Osteocyte (in vitro differentiated cells): ENCODE measurements at places on chromosomes 3 and 15. TPM values are rescaled to one million over a fixed set of nuclear protein-coding genes. Genes with fewer than 3 reads are reported as not detected.

DNA sequence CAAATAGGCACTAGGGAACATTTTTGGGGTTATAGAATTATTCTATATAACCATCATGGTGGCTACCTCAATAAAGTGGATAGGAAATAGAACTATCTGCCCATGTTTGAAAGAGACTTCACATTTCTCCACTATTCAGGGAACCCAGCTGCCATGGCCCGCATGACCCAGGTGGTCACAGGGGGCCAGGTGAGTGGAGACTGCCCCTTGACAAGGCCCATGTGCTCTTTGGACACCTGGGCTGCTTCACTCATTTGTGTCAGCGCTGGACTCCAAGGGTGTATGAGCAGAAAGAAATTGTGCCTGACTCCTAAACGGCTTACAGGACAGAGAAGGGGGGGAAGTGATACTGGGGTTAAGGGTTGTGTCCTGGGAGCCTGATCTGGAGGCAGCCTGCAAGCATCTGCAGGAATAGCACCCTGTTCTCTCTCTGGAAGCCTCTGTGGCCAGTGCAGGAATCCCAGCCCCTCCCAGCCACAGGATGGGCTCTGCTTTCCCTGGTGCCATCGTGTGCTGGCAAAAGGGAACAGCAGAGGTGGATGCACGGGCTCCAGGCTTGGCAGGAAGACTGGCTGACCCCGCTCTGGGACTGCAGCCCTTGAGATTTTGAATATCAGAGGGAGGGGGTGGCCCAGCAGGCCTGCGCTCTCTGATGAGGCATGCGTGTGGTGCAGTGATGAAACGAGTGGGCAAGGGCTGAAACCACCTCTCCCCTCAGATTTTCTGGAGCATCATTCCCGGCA is 9.1 kb upstream of the C3orf22 start:
- no peak overlapping the region for H3K4me3 ChIP-seq
- H3K27ac ChIP-seq = no peak overlapping the region
- peaks cover 35% of the 10 kb centered on the region for H3K27me3 ChIP-seq
- DNase-seq = no peak
- H3K4me1 ChIP-seq = no peaks in the 10 kb centered on the region

- peaks cover 9% of the 10 kb centered on the region for H3K4me1 ChIP-seq
- no peaks in the 10 kb centered on the region for H3K36me3 ChIP-seq
- peaks cover 20% of the 10 kb centered on the region for H3K27me3 ChIP-seq
- no peak overlapping the region for H3K4me3 ChIP-seq
- no peak for DNase-seq
- no peak overlapping the region for H3K27ac ChIP-seq
These were observed 70.2 kb upstream of the BFSP2 start for GRCh38 chr3:133329626-133330025.

Gene ALS2CL
- total RNA-seq = 0.99 and 1.4 TPM in 2 replicates

DNA sequence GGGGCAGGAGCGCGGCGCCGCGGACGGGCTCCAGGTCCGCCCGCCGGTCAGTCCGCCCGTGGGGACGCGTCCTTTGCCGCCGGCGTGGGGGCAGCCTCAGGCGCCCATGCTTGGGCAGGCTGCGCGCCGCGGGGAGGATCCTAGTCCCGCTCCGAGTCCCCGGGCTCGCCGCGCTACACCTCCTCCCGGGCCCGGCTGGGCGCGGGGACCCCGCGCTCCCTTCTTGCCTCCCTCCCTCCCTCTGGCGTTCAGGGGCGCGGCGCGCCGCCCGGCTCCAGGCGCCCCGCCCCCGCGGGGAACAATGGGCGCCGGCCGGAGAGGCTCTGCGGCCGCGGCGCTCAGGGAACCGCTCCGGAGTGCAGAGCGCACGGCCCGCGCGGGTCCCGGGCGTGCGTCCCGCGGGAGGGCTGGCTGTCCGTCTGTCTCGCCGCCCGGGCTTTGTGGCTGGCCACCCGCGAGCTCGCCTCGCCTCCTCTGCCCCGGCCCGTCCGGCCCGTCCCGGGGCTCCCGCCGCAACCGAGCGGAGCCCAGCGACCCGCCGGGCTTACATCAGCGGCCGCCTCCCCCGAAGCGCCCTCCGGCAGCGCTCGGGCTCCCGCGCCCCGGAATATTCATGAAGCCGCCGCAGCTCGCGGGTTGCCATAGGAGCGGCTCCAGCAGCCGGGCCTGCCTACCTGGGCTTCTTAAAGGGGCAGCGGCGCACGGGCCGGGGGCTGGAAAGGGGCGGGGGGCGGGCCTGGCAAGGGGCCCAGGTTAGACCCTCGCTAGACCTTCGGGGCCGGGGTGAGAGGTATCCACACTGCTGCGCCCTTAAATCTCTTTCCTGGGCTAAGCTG is at the start of gene HCN4:
Gene HCN4, minus strand, starts transcription at position 658 of the 836 bp plus-strand sequence. CDS start 688 bp downstream, outside the sequence.
- H3K27me3 ChIP-seq = peaks cover 72% of the 10 kb centered on the region
- peaks cover 4% of the 10 kb centered on the region for H3K4me1 ChIP-seq
- no peak within 1 kb of the TSS for H3K27ac ChIP-seq
- DNase-seq = no peak

Gene NRG4
- total RNA-seq = not detected in 2 replicates

Gene RNU6-1
- not detected in 2 replicates for total RNA-seq

GRCh38 chr3:14258906-14259904 is 80.6 kb downstream of the LSM3 start:
- H3K27me3 ChIP-seq = no peaks in the 10 kb centered on the region
- no peaks in the 10 kb centered on the region for H3K36me3 ChIP-seq
- peaks cover 23% of the 10 kb centered on the region for H3K4me1 ChIP-seq

DNA sequence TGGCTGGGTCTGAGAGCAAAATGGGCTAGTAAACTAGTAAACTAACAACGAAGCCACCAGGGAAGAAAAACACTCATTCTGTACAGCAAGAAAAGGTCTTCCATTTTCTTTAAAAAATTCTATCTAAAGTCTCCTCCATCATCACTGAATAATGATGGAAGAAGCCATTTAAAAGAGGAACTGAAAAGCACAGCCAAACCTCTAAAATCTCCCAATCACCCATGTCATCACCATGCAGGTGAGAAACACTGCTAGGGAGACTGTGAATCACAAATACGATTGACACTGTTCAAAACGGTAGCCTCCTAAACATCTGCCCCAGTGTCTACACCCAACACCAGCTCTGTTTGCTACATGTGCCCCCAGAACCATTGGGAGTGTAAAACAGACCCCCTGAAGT is 140.4 kb downstream of the RORA start:
- no peak overlapping the region for H3K4me3 ChIP-seq
- no peak overlapping the region for H3K27ac ChIP-seq
- H3K4me1 ChIP-seq = peaks cover 15% of the 10 kb centered on the region
- H3K27me3 ChIP-seq = no peaks in the 10 kb centered on the region

Gene THAP10
- total RNA-seq = 1.5 and 1.7 TPM in 2 replicates

GRCh38 chr15:39244776-39245175 is 336.1 kb upstream of the THBS1 start:
- no peak overlapping the region for H3K4me3 ChIP-seq
- no peaks in the 10 kb centered on the region for H3K27me3 ChIP-seq
- H3K4me1 ChIP-seq = peaks cover 4% of the 10 kb centered on the region
- no peak for DNase-seq
- H3K27ac ChIP-seq = no peak overlapping the region

DNA sequence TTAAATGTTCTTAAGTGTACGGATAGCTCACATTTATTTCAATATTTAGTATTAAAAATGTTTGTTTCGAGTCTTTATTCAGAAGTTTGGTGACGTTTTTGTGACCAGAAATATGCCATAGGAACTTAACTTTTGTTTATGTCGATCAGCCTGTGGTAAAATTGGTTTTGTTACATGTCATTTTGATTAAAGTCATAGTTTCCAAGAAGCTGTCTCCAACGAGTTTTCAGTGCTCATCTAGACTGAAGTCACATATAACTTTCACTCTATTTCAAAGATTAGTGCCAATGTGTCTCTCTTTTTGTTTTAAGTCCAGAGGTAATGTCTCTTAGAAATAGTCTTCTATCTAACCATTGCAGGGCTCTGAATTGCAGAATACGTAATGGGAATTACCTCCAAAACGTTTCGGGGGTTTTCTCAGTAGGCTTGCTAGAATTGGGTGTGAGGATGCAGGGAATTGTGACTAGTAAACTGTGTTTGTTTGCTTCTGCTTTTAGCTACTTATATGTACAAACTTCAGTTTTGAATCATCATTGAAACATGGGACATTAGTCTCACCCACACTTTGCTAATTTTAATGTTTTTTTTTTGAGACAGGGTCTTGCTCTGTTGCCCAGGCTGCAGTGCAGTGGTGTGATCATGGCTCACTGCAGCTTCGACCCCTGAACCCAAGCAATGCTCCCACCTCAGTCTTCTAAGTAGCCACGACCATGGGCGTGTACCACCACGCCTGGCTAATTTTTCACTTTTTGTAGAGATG is 3.0 kb downstream of the BUB1B start:
- peaks cover 2% of the 10 kb centered on the region for H3K36me3 ChIP-seq
- H3K4me1 ChIP-seq = peaks cover 8% of the 10 kb centered on the region
- H3K27ac ChIP-seq = no peak overlapping the region

GRCh38 chr15:70559265-70560239 is 203.8 kb downstream of the UACA start:
- H3K4me1 ChIP-seq = no peaks in the 10 kb centered on the region
- DNase-seq = no peak
- peaks cover 31% of the 10 kb centered on the region for H3K27me3 ChIP-seq
- no peak overlapping the region for H3K27ac ChIP-seq

Gene SLC9C1
- total RNA-seq = not detected in 2 replicates

Gene ADAMTS9
- total RNA-seq = 0.94 and 1.5 TPM in 2 replicates

DNA sequence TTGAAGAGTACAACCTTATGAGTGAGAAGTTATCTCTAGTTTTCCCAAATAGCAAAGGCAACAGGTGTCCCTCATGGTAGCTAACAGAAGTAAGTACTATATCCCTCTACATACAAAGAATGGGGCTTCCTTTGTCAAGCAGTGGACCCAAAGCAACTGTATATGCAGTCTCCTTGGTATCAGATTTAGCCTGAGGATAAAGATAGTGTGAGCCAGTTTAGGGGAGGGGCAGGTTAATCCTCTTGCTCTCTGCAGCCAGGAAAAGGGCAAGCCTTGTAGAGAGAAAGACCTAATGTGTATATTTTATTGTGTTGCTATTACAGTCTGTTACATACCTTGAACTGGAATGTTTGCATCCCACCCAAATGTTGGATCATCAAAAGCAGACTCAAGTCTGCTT is 117.9 kb upstream of the COL8A1 start:
- peaks cover 23% of the 10 kb centered on the region for H3K36me3 ChIP-seq
- H3K27me3 ChIP-seq = no peaks in the 10 kb centered on the region
- H3K4me1 ChIP-seq = peaks cover 67% of the 10 kb centered on the region
- no peak overlapping the region for H3K4me3 ChIP-seq
- H3K27ac ChIP-seq = peak overlapping the region; percentile 39

Gene ATOSA
- total RNA-seq = 33.6 and 37.1 TPM in 2 replicates

Gene PAK2
- total RNA-seq = 76.7 and 79.4 TPM in 2 replicates

- no peak overlapping the region for H3K4me3 ChIP-seq
- no peaks in the 10 kb centered on the region for H3K4me1 ChIP-seq
- no peak overlapping the region for H3K27ac ChIP-seq
- DNase-seq = no peak
- no peaks in the 10 kb centered on the region for H3K27me3 ChIP-seq
- H3K36me3 ChIP-seq = no peaks in the 10 kb centered on the region
These were observed 95.2 kb downstream of the NUP210 start for GRCh38 chr3:13324835-13325501.

Gene OR5K2
- total RNA-seq = not detected in 2 replicates

Gene ABHD17C
- total RNA-seq = 14.4 and 17.7 TPM in 2 replicates

DNA sequence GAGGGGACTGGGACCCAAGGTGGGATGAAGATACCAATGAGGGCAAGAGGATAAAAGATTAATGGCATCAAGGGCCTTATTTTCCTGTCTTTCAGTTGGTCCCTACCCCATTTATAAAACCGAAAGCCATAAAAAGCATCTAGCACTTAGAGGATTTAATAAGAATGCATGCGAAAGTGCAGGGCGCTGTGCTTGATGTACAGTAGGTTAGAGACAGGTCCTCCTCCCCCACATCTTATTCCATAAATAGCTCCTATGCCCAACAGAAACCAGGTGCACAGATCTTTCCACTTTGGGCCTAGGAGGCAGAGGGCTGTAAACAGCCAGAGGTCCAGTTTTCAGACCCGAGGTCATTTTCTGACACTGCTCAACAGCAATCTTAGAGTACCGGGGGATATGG is 1.2 kb downstream of the LPCAT4 start:
- H3K27ac ChIP-seq = peak overlapping the region; percentile 63
- peaks cover 9% of the 10 kb centered on the region for H3K36me3 ChIP-seq
- H3K27me3 ChIP-seq = no peaks in the 10 kb centered on the region
- peaks cover 28% of the 10 kb centered on the region for H3K4me1 ChIP-seq

- H3K27ac ChIP-seq = no peak overlapping the region
- no peak for DNase-seq
- H3K27me3 ChIP-seq = no peaks in the 10 kb centered on the region
- peaks cover 4% of the 10 kb centered on the region for H3K36me3 ChIP-seq
- H3K4me1 ChIP-seq = peaks cover 3% of the 10 kb centered on the region
- no peak overlapping the region for H3K4me3 ChIP-seq
These were observed 222.0 kb downstream of the STT3B start for GRCh38 chr3:31754575-31755278.

Gene HDC
- not detected in 2 replicates for total RNA-seq

DNA sequence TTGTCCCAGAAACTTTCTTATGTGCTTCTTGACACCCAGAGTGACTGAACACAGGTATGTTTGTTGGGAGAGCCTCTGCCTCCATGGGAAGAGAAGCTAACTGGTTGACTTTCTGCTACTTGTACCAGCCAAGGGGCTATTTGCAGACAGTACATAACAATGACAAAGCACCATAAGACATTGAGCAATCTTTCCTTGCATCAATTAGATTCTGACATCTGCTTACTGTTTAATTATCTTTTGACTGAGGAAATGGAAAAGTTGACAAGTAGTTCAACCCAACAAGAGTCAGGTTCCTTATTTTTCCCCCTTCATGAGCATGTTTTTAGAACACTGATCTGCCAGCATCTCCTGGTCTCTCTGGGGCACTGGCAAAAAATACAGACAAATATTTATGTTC is 157.7 kb downstream of the RPLP1 start:
- H3K27ac ChIP-seq = no peak overlapping the region
- no peaks in the 10 kb centered on the region for H3K36me3 ChIP-seq
- H3K27me3 ChIP-seq = peaks cover 60% of the 10 kb centered on the region
- H3K4me1 ChIP-seq = no peaks in the 10 kb centered on the region

Gene IRAK2
- total RNA-seq = 1.3 and 1.5 TPM in 2 replicates

DNA sequence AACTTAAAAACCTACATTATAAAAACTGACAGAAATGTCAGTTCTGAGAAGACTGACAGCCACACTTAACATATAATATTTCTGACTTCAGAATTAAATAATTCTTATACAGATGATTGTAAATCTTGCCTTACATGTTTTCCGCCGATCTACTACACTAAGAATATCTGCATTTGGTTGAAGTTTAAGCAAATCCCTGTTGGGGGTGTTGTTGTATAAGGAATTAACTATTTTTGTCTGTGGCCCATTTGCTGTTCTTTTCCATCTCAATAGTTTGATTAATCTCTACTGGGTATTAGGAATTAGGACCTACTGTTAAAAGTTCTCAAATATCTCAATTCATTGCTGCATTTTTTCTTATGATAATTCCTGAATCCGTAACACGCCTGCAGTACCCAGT is 838.3 kb upstream of the ROBO1 start:
- no peak overlapping the region for H3K4me3 ChIP-seq
- H3K27me3 ChIP-seq = peaks cover 5% of the 10 kb centered on the region
- DNase-seq = no peak
- H3K4me1 ChIP-seq = no peaks in the 10 kb centered on the region

Gene ZBED2
- total RNA-seq = not detected in 2 replicates

GRCh38 chr3:14175383-14176037 is 2.9 kb downstream of the XPC start:
- H3K4me1 ChIP-seq = peaks cover 53% of the 10 kb centered on the region
- no peak overlapping the region for H3K27ac ChIP-seq
- DNase-seq = no peak

- no peak overlapping the region for H3K27ac ChIP-seq
- H3K4me1 ChIP-seq = peaks cover 41% of the 10 kb centered on the region
- H3K36me3 ChIP-seq = no peaks in the 10 kb centered on the region
- no peak for DNase-seq
- H3K27me3 ChIP-seq = peaks cover 48% of the 10 kb centered on the region
These were observed 4.3 kb downstream of the RNU6-1 start for GRCh38 chr15:67835297-67836133.
